Cardiac muscle cell (in vitro differentiated cells and primary cell): ENCODE measurements at places on chromosomes 11 and 22.
A peak's percentile ranks its signal among the peaks of the same experiment; 100 is the strongest.

GRCh38 chr11:125251956-125252355, 87.4 kb downstream of the PKNOX2 start:
- DNase-seq, result no peak

DNA sequence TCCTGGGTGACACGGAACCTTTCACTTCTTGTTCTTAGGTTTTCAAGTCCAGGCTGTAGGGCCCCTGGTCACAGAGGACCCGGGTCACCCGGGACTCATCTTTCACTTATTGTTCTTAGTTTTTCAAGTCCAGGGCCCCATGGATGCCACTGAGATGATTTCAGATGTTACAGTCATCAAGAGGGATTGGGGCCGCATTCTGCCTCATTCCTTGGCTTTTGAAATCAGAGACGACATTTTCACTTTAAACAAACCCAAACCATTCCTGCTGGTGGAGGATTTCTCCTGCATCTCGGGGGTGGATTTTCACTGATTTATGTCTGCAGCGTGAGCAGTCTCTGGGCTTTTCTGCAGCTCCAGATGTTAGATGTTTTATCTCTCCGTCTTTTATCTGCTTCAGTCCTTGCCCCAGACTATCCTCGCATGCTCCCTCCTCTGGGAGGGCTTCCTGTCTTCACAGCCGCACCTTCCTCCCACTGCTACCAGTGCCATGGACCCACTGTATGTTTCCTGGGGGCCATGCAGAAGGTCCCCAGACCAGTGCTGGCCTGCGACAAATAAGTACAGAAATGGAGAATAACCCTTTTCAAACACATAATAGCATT, 27.4 kb downstream of the FBLN1 start:
- DNase-seq, result no peak

GRCh38 chr11:83493917-83494316, 207.8 kb upstream of the CCDC90B start:
- no peak for DNase-seq

GRCh38 chr22:47063606-47064005, 301.2 kb downstream of the TBC1D22A start:
- DNase-seq, result no peak

DNA sequence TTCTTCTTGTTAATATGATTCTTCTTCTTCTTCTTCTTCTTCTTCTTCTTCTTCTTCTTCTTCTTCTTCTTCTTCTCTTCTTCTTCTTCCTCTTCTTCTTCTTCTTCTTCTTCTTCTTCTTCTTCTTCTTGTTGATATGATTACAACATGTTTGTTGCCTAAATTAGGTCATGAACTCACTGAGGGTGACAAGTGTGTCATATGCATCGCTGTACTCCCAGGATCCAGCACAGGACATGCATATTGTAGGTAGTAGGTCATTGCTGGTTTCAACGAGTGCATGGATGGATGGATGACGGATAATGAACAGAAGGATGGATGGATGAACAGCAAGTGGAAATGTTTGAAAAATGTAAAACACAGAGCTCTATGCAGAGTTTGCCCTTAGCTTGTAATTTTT, 14.9 kb upstream of the PVALB start:
- DNase-seq, result no peak

GRCh38 chr11:61569018-61569417, 11.9 kb downstream of the SYT7 start:
- DNase-seq, result no peak

- DNase-seq, result peak; percentile 82
Measured at GRCh38 chr11:111097191-111097590, 148.3 kb upstream of the POU2AF2 start.

GRCh38 chr11:77558380-77558779, 31.4 kb upstream of the AQP11 start:
- no peak for DNase-seq

DNA sequence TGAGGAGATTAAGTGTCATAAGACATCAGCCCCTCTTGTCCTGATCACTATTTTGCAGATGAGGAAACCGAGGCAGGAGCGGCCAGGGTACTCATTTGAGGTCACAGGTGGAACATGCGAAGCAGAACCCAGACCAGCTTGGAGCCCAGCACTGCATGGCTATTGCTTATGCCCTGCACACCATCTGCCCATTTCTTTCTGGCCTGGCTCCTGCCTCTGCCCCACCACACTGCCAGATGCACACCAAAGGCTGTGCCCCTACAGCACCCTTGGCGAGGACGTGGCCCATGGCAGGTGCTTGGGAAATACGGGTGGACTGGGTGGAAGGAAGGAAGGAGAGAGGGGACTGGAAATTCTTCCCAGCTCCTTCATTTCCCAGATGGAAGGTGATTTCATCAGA, 222.9 kb downstream of the CTTN start:
- DNase-seq, result no peak

DNA sequence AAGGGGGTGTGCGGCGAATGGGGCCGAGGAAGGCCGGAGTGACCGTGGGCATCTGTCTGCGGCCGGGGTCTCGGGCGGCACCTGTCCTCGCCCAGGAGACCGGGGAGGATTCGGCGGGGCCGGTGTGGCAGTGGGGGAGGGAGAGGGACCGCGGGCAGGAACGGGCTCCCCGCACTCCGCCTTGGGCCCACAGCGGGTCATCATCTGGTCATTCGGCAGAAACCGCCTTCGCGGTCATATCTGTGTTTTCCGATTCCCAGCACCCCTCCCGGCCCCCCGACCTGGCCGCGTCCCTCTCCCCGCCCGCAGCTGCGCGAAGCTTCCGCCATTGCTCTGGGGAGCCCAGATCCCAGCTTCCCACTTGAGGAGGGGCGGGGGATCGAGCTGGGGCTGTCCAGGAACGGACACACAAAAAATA, 824 bp upstream of the CBX6 start:
- DNase-seq, result peak; percentile 58

- no peak for DNase-seq
Measured at GRCh38 chr22:30195245-30196140, 51.1 kb downstream of the LIF start.

- DNase-seq, result peak; percentile 87
Measured at GRCh38 chr11:35814720-35815305, 129.0 kb upstream of the LDLRAD3 start.

GRCh38 chr22:34294986-34295385, 374.7 kb upstream of the LARGE1 start:
- no peak for DNase-seq

DNA sequence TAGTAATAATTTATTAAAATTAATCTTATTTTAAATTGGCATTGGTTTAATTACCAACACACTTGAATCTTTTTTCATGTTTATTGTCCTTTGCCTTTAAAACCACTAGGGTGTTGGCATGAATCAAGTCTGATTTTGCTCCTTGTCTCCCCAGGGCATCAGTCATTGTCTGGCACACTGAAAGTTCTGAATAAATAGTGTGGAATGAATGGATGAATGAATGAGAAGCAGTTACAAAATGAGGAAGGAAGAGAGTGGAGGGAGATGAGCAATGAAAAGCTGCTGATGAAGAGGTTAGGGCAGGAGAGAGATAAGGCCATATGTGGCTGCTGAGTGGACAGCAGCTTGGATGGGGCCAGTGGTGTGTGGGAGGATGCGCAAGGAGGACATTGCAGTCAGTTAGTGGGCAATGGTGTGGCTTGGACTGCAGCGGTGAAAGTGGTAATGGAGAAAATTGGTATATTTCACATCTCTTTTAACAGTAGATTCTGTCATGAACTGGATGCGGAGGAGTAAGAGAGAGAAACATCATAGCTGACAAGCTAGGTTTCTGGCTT, 132.0 kb downstream of the SPON1 start:
- no peak for DNase-seq

GRCh38 chr11:6022956-6023355, 7.6 kb downstream of the OR56A1 start:
- DNase-seq, result peak; percentile 67

- no peak for DNase-seq
Measured at GRCh38 chr11:69576069-69576782, 64.7 kb upstream of the CCND1 start.

DNA sequence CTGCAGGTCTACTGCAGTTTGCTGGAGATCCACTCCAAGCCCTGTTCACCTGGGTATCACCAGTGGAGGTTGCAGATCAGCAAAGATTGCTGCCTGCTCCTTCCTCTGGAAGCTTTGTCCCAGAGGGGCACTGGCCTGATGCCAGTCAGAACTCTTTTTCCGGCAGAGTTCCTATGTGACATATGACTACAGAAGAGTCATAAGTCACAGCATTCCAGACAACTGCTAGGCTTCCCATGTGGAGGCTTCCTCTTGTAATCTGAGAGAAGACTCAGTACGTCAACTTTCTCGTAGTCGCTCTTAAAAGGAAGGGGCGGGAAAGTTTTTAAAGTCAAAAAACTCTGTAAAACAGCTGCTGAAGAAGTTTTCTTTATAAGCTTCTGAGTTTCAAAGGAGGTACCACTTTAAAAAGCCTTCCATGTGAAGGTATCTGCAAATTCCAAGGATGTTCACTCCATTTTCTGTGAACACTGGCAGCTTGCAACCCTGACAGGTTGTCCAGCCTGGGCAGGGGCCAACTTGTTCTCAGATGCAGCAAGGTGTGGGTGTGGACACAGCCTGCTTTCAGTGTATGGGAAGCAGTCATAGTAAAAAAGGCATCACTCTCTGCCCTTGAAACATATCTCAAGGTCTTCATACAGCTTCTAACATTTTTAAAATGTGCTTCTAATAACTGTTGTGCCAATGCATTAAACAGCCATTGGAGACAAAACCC, 97.8 kb downstream of the ME3 start:
- no peak for DNase-seq

DNA sequence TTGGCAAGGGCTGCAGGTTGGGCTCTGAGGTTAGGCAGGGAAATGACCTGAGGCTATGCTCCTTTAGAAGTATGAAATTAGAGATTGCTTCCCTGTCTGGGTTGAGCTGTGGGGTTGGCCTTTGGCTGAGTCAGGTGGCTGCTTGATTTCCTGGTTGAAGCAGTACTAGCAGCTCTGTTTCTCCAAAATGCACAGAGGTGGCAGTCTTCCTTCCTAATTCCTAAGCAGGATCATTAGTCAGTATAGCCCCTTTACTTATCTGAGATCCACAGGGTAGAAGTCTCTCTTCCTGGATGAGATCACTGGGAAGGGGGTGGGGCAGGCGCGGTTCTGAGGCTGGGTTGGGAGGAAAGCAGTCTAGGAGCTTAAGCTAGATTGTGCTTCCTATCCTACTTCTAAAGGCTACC, 1917.5 kb downstream of the LRRC4C start:
- DNase-seq, result no peak

- no peak for DNase-seq
Measured at GRCh38 chr11:26070714-26071380, 261.1 kb upstream of the ANO3 start.

DNA sequence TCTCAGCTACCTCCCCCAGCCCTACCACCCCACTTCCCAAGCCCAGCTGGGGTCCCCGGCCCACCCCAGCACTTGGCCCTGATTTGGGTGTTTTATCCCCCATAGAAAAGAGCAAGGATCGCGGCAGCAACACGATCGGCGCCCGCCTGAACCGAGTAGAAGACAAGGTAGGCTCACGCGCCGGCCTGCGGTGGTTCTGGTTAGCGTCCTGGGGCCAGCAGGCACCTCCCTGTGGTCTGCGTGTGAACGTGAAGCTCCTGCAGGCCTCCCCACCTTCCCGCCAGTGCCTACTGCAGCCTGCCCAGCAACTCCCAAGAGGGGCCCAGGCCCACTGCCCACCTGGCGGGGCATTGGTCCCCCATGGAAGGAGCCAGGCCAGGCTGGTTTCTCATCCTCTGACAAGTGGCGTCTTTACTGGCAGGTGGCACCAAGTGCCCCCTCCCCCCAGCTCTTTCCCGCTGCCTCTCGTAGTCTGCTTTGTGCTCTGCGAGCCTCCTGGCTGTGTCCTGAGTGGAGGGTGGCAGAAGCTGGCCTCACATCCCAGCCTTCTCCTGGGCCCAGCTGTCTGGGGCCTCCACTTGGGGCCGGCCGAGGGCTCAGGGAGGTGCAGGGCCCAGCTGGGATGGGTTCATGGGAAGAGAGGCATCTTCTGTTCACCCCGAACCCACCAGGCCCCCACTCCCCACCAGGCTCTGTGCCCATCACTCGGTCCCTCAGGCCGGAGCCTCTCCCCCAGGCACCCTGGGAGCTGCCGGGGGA, 78.3 kb upstream of the KCNQ1OT1 start:
- no peak for DNase-seq

- DNase-seq, result peak; percentile 62
Measured at GRCh38 chr22:19974268-19974861, 32.7 kb upstream of the TXNRD2 start.

- peak; percentile 72 for DNase-seq
Measured at GRCh38 chr11:118924591-118925585, 838 bp downstream of the BCL9L start.

DNA sequence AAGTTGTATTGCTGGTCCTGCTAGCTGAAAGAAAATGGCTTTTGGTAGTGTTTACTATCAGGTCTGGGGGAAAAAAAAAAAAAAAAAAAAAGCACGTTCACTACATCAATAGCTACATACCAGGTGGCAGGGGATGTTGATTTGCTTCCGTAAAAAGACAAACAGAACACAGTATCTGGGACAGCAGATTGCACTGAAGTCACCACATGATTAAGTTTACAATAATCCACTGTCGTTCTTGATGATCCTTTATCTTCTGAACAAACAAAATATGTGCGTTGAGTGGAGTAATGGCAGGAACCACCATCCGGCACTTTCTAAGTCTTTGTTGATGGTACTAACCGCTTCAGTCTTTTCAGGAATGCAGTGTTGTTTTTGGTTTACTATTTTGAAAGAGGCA, 48.7 kb downstream of the DDX6 start:
- DNase-seq, result peak; percentile 5

- peak; percentile 53 for DNase-seq
Measured at GRCh38 chr22:49929211-49929979, 11.0 kb downstream of the CRELD2 start.

GRCh38 chr22:28887725-28888459, 4.5 kb downstream of the ZNRF3 start:
- DNase-seq, result no peak

DNA sequence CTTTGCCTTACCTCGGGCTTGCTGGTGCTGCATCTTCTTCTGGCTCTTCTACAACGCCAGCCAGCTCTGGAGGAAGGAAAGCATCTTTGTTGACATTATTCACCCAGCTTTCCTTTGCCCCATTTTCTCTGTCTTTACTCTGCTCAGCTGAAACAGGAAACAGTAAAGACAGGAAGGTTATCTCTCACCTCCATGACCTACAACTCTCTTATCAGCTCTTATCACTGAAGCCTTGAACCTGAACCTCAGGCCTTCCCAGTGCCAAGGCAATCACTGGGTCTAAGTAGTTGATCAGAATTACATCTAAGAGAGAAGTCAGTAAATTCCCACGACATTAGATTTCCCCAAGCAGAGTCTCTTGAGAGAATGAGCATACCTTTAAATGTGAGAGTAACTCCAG, 59.6 kb upstream of the CCDC89 start:
- no peak for DNase-seq

- no peak for DNase-seq
Measured at GRCh38 chr22:35621451-35621850, 4.3 kb upstream of the MB start.

- DNase-seq, result no peak
Measured at GRCh38 chr11:3886985-3887384, 31.5 kb downstream of the STIM1 start.

GRCh38 chr22:22746963-22747933, 102.8 kb downstream of the GGTLC2 start:
- no peak for DNase-seq
